Renal cortical epithelial cell (primary cell): ENCODE measurements at places on chromosomes 12 and 14. TPM values are rescaled to one million over a fixed set of nuclear protein-coding genes. Genes with fewer than 3 reads are reported as not detected.

GRCh38 chr14:59200195-59200594 is 11.7 kb downstream of the DAAM1 start:
- DNase-seq: no peak

DNA sequence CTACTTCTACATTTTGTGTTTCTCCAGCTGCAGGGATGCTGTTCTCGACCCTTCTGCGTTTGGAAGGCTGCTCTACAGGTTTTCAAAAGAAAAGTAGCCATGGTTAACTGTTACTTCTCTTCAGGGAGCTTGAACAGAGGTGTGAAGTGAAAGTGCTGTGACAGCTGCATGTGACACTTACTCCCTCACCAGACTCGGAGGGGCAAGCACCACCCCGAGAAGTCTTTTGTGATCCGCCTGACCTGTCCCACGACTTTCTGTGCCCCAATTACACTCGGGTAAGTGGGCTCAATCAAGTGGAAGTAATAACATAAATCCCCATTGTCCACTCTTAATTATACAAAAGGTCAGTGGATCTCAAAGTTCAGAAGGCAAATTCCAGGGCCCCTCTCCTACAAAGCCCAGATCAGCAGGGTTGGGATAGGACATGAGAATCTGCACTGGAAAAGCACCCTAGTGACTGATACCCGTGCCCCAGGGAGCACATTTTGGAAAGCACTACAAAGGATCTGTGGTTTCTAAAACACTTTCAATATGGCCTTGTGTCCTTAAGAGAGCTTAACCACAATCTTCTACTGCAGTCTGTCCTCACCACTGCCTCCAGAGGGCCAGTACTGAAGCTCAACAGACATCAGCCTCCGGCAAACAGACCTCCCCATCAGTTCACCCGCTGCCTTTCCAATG is 11.5 kb downstream of the FICD start:
- DNase-seq: no peak

- DNase-seq: peak; percentile 65
Observed at GRCh38 chr12:27163048-27163715, 80.8 kb upstream of the C12orf71 start.

GRCh38 chr12:102625819-102626218 is 145.5 kb upstream of the IGF1 start:
- no peak for DNase-seq

GRCh38 chr12:131608740-131609690 is 101.9 kb upstream of the SFSWAP start:
- no peak for DNase-seq

Gene IL31
- not detected in 2 replicates for total RNA-seq

Gene PALS1
- 56.4 and 79.4 TPM in 2 replicates for total RNA-seq

- peak; percentile 19 for DNase-seq
Observed at GRCh38 chr12:30630979-30631285, 64.7 kb downstream of the IPO8 start.

- DNase-seq: no peak
Observed at GRCh38 chr14:21880918-21881317, 207.3 kb upstream of the OR4E1 start.

Gene RNU4-1
- under 0.01 TPM in 2 replicates for total RNA-seq

DNA sequence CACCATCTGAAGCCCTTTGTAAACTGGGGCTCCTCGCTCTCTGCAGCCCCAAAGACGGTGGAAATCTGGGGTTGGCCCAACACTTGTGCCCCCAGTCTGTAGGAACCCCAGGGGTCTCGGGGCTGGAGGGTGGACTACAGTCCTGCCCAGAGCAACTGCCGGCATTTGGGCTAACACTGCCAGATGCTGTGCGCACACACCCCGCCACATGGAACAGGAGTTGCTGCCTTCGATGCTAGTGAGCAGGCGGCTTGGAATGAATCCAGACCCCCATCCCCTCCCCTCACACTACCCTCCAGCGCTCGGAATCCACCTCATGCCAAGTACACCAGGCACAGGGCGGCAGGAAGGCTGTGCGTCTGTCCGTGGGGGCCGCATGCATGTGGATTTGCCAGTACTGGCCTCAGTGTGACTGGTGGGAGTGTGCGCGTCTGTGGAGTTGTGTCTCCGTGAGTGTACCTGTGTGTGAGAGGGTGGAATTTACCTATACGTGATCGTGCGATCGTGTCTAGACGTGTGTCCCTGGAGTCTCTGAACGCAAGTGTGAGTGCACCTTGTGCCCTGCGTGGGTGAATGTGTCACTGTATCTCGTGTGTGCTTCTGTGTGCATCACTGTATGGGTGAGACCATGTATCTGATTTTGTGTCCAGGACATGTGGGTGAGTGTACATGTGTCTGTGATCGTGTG is 5.1 kb downstream of the LHX5 start:
- DNase-seq: no peak

Gene EIF4B
- total RNA-seq: 1,047 and 1,149 TPM in 2 replicates

Gene SYNE2
- total RNA-seq: 74.3 and 261 TPM in 2 replicates

Gene SLC22A17
- total RNA-seq: 1.2 and 33.0 TPM in 2 replicates

GRCh38 chr12:108939594-108939993 is 59.7 kb downstream of the DAO start:
- peak; percentile 22 for DNase-seq

Gene SMIM41
- 0.15 TPM in 1 of 2 replicates, not detected in the other for total RNA-seq

Gene PRIMA1
- total RNA-seq: not detected in 2 replicates

DNA sequence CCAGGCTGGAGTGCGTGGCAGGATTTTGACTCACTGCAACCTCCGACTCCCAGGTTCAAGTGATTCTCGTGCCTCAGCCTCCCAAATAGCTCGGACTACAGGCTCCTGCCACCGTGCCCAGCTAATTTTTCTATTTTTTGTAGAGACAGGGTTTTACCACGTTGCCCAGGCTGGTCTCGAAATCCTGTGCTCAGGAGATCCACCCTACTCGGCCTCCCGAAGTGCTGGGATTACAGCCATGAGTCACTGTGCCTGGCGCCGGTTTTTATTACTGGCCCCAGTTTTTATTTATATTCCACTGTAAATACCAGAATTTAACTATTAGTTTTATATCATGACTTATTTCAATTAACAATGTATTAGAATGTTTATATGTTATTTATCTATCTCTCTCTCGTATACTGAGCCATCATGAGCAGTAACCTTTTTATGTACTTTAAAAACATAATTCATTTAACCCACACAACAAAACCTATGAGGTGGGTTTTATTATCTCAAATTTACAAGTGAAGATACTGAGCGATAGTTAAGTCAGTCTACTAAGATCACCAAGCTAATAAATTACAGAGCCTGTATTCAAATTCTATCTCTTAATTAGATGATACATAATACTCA is 47.8 kb downstream of the HECTD1 start:
- DNase-seq: no peak

DNA sequence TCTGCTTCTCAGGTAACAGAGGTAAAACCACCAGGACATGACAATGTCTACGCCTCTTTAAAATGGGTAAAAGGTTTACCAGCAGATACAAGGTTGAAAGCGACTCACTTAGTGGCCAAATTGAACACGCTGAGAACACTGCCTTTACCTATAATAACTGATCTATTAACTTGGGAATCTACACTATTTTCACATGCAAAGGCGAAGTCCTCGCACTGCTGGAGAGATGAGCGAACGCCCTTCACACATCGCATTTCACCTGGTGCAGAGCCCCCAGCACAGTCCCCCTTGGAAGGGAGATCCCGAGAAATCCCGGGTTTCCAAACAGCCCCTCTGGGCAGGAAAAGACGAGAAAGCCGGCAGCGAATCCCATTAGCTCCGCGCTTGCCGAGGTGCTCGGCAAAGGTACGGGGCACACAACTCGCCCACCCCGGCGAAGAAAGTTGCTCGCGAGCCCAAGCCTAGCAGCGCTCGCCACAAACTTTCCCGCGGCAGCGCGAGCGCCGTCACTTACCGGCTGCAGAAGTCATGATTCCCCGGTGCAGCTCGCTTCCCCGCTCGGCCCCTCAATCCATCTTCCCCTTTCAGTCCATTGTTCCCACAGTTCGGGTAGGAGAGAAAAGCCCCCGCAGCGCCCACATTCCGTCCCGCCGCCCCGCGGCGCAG is 423 bp downstream of the FGD6 start:
- DNase-seq: peak; percentile 62

DNA sequence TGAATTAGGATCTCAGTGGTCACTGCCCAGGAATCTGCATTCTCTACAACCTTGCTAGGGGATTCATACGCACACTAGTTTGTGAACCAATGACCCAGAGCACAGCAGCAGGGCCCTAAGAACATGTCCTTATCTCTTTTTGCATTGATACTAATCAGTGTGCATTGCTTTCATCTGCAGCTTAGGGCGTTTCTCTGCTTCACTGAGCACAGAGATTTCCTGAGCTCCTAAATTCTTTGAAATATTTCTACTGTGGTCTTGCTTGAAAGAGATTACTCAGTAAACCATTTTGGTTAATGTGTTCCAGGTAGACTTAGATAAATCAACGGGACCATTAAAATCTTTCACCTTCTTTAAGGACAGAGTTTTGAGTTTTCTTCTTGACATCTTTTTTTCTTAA is 351.3 kb upstream of the KITLG start:
- peak; percentile 94 for DNase-seq

DNA sequence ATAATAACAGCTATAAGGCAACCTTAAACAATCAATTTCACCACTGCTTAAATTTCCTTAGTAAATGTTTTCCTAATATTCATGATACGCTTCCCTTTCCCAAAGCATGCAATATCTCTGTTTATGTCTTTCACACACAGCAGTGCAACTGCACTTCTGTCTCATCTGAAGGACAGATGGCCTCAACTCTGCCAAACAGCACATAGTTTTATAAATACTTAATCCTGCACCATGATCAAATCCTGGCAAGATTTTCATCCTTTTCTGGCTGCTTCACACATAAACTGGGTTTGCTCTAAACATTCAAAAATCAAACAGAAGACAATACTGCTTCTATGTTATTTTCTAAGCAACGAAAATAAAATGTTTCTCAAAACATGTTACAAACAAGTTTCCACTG is 266.3 kb downstream of the ITPR2 start:
- no peak for DNase-seq
